ENCODE measurements at places on chromosomes 12 and 14.

- no peak for DNase-seq
Observed at GRCh38 chr14:30607156-30607780, 14.9 kb upstream of the SCFD1 start.

- no peak for DNase-seq
Observed at GRCh38 chr12:49633703-49634345, 10.5 kb downstream of the PRPF40B start.

DNA sequence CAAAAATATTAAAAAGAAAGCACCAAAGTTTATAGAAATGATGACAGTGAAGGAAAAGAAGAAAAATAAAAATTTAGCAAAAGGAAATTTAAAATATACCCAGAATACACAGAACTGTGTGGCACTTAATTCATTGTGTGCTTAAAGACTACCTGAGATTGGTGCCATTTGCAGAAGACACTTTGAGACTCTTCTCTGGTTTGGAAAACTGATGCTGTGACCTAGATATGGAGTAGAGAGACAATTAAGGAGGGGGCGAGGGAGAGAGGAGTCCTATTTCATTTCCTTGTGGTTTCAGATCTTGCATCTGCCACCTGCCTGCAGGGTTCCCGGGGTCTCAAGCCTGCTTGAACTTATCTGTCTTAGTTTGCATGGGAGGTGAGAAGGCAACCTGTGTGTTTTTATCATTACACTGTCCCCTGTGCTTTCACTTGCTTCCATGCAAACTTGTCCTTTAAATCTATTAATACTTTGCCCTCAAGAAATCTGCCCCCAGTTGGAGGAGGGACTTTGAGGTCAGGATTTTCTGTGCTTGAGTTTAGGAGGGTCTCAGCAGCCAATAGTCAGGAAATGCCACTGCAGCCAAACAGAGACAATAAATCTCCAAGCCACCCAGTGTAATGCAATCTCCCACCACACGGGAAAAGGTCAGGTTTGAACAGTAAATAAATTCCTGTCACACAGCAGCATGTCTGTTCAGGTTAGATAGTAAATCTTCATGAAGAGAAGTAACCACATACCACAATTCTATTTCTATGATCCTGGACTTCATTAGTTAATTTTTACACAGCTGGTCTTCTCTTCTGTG lies 119.4 kb downstream of the CAND1 start:
- no peak for DNase-seq

DNA sequence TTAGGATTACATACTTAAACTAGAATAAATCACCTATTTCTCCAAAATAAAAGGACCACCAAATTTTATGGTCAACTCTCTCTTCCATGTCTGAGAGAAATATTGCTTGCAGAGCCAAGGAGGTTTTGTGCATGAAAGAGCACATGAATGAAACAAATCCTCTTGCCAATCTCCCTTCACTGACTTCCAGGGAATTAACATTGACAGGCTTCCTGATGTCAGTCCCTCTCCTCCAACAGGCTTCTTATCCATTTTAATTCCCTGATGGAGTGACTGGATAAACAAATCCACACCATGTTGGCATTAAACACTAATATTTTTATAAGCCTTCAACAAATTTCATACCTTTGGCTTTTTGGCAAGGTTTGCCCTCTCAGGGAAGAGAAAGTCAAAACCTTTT lies 45.3 kb upstream of the CNTN1 start:
- no peak for DNase-seq

DNA sequence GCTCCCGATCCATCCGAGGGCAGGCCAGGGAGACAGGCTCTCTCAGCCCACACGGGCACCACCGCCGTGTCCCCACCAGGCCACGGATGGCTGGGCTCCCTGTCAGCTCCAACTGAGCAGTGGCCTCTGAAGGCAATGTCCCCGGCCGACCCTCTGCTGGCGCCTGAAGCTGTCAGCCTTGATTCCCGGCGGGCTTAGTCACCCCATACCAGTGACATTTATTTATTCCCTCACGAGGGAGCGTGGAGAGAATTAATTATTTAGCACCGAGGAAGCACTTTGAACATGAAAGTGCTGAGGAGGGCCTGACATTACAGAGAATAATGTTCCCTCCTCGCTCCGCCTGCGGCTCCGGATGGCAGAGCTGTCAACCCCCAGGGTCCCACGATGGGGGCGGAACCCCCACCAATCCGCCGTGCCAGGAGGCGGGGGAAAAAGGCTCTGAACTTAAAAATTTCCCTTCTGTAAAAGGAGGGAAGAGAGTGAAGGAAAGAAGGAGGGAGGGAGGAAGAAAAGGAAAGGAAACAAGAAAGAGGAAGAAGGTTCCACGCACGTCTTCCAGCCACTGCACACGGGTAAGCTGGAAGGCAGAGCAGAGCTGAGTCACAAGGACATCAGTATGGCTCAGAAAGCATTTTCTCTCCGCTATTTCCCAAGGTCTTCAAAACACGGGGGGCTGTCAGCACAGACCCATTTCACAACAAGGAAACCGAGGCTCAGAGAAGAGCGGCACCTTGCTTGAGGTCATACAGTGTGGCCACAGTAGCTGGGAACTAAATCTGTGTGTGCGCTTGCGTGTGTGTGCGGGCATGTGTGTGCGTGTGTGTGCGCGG lies 108.7 kb upstream of the NCOR2 start:
- DNase-seq = no peak

DNA sequence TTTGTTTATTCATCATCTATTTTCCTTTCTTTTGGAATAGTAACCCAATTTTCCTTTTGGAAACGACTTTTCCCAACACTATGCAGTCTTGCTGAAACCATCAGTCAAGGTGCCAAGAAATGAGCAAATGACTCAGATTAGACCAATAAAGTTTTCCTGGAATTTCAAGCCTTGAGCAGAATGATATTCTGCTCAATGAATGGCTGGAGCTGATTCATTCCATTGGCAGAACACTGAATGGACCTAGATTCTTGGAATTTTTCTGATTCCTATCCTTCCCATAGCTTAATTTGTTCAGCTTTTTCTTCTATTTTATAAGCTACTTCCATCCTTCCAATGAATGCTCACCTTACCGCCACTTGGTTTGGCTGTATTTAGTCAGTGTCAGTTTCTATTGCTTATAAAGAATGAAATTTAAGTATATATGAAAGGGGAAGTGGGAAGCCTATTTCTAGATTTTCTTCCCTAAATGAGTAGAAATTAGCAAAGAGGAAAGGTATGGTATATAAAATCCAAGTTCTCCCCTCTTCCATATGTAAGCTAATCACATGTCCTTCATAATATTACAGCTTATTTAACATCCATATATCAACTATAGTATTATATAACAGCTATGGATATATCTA lies 89.0 kb downstream of the C14orf39 start:
- DNase-seq = peak; percentile 7

DNA sequence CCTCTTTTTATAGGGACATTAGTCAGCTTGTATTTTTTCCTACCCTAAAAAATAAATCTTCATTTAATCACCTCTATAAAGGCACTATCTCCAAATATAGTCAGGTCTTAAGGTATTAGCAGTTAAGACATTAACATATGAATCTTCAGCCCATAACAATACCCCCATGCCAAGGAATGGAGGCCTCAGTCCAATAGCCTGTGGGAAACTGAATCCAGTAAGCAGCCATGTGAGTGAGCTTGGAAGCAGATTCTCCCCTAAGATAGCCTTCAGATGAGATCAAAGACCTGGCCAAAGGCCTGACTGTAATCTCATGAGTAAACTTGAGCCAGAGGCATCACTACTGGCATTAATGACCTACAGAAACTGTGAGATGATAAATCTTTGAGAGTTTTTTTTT lies 232.1 kb upstream of the SYT10 start:
- DNase-seq = no peak

DNA sequence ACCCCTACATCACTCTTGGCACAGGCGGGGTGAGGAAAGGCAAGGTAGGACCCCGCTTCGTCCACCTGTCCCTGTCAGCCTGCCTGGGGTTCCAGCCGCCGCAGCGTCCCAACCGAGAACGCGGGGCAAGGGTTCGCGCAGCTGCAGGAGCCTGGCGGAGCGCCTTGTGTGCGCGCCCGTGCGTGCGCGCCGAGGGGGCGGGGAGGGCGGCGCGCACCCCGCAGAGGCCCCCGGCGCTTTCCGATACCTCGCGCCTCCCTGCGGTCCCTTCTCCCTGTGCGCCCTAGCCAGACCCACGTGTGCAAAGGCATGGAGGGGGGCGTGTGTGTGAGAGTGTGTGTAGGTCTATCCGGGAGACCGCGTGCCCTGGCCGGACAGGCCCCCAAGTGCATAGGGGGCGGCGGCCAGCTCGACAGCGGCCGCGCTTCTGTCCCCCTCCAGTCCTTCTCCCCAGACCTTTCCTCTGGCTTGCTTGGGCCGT lies 122.4 kb downstream of the TSPAN9 start:
- no peak for DNase-seq

GRCh38 chr12:114611145-114612018 lies 72.6 kb downstream of the TBX3 start:
- no peak for DNase-seq

- DNase-seq = no peak
Observed at GRCh38 chr12:109388167-109388563, 40.5 kb downstream of the MYO1H start.

DNA sequence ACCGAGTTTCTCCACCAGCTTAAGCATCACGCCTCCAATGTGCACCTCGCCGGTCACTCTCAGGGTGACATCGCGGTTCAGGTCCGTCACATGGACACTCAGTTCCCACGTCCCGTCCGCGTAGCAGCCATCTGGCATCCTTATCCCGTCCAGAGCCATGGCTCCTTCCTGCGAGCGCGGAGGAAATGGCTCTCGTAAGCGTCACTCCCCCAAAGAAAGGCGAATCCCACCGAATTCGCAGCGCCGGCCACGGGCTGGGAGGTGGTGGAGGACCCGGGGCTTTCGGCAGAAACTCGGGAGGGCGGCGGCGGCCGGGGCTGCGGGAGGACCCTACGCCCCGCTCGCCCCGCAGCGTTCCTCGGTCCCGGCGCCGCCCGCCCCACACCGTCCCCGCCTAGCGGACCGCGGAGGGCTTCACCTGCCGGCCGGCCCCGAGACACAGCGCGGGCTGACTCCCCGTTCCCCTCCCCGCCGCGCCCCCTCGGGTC lies 396 bp downstream of the FERMT2 start:
- DNase-seq = no peak

DNA sequence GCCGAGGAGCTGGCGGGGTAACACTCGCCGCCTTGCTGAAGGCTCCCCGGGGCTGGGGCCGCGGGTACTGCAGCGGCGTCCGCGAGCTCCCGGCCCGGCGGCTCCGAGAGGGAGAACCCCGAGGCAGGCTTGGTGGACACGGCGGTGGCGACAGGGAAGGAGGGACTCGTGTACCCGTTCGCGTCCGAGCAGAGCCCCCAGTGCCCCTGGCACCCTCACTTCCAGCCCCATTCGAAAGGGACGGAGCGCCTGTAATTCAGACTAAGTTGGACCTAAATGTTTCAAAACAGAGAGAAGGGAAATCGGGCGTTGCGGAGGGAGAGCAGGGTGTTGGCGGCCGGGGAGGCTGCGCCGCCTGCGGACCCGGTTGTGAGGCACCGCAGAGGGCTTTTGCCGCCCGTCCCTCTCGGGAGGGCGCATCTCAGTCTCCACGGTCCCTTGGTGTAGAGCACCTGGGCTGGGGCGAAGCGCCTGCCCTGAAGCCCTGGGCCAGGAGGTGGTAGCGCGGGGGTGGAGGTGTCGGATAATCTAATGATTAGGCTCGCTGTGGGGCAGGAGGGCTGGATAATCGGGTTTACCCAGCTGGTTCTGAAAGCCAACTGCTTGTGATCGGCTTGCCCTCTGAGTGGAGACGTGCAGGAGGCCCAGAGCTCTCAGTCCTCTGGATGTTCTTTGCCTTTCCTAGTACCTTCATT lies 771 bp downstream of the DAAM1 start:
- DNase-seq = no peak

DNA sequence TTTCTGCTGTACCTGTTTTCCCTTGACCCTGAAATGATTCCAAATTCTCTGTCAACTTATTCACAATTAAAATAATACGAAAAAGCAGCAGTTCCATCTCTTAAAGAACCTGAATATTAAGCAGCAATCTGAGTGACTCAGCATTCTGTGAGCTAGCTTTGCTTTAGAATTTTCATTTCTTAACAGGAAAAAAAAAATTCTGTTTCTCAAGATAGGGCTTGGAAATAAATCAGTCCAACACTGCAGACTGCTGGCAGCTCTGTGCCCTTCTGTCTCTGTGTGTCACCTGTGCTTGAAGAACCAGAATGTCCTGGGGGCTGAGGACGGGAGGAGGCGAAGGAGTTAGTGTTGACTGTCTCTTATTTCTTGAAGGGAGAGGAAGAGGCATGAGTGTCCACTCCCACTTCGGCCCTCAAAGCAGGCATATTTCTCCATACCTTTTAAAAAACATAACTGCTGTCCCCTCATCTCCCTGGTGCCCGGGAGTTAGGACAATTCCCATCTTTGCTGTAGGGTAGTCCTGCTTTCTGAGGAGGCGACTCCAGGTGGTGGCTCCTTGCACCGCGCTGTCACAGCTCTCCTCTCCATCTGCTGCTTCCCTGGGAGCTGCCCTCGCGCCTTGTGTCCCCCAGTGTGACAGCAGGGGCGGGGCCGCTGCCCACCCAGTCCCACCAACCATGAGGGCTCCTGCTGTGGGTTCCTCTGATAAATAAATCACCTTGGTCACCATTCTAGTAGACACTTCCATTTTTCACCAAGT lies 203.1 kb downstream of the CALM1 start:
- no peak for DNase-seq

- DNase-seq = peak; percentile 76
Observed at GRCh38 chr12:93145086-93145485, 216.0 kb upstream of the EEA1 start.

DNA sequence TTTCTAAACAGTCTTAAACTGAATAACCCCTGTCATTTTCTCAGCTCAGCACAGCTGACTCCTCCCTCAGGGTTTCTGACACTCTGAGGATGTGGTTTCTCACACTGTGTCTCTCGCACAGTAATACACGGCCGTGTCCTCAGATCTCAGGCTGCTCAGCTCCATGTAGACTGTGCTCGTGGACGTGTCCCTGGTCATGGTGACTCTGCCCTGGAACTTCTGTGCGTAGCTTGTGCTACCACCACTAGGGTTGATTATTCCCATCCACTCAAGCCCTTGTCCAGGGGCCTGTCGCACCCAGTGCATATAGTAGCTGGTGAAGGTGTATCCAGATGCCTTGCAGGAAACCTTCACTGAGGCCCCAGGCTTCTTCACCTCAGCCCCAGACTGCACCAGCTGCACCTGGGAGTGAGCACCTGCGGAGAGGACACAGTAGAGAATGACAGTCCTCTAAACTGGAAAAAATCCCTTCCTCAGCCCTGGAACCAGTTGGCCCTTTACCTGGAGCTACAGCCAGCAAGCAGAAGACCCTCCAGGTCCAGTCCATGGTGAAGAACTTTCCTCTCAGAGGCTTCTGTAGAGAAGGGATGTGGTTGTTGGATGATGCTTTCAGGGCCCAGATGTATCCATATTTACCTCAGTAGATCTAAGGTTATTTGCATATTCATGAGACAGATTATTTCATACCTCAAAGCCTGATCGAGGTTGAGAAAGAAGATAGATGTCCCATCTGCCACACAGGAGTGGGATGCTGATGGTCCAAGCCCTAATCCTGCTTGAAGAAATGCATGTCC lies 984.8 kb downstream of the TMEM121 start:
- no peak for DNase-seq

DNA sequence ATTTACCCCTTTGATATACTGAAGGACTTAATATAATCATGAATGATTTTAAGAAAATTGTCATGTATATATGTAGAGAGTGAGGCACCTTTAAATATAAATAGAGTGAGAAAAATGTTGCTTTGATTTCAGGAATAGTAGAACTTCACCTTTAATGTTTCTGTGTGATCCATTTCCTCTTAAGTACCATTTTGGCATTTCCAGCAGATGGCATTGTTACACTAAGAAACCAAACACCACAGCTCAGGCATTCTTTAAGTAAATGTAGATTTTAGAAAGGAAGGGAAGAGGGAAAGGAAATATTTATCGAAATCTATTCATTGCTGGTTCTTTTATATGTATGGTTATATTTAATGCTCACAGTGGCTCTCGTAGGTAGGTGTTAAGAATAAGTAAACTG lies 556.7 kb upstream of the FBXO33 start:
- DNase-seq = peak; percentile 2
